ENCODE measurements at places on chromosomes 16 and 17.

GRCh38 chr17:77873500-77874302 is 84.8 kb upstream of the TNRC6C start:
- DNase-seq, result no peak

DNA sequence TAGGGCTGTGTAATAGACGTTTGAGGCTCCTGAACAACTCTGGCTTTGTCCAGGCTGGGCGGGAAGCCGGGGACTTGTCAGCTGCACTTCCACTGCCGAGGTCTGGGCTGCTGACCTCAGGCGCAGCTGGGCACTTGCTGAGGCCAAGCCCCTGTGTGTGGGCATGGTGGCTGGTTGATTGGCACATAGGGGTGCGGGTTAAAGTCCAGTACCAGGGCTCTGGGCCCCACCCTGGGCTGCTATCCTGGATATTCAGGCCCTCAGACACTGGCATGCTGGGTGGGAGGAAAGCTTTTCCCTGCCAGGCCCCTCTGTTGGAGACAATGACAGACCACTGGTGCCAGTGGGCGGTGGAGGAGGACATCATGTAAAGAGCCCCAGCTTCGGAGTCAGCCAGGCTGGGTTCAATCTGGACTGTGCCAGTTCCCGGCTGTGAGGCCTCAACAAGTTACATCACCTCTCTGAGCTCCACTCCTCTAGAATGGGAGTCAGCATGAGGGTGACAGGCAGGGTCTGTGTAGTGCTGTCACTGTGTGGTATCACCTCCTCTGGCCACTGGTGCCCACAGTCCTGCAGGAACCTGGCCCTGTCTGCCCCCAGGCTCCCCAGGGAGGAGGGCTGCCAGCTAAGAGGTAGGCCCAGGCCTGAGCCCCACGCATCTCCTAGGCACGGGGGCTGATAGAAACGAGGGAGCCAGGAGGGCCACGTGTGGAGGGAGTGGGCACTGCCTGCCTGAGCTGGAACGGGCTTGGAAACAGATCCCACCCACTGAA is 42.5 kb downstream of the PSME3IP1 start:
- DNase-seq, result no peak

DNA sequence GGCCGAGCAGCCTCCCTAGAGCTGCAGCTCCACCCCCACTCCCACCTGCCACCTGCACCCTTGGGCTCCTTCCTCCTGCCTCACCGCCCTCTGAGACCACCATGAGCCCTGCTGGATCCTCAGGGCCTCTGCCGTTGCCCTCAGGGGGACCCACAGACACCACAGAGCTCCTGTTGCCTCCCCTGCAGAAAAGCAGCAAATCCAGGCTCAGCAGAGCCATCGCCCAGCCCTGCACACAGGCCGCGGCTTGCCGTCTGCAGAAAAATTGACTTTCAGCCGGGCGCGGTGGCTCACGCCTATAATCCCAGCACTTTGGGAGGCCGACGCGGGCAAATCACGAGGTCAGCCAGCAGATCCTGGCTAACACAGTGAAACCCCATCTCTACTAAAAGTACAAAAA is 7.0 kb upstream of the PPP1R27 start:
- DNase-seq, result no peak

- peak; percentile 55 for DNase-seq
Observed at GRCh38 chr17:41812381-41813151, at the start of gene FKBP10. FKBP10 (plus strand) TSS chr17:41813004; CDS start chr17:41813035, 31 bp downstream.

DNA sequence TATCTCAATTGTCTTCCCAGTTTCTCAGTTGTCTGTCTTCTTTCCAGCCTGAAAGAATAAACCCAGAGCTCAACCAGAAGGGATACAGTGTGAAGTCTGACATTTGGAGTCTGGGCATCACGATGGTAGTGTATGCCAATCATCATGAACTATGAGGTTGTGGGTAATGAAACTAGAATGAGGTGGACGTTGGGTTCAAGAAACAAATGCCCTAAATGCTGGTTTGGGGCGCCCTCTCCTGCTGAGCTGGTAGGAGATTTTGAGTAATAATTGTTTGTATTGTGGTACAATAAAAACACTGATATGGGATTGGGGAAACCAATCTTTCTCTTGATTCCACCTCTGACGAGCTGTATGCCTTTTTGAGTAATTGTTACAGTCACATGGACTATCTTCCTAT is 110.4 kb downstream of the MAP2K6 start:
- DNase-seq, result no peak

GRCh38 chr17:72452286-72453173 is 331.7 kb downstream of the SOX9 start:
- no peak for DNase-seq

DNA sequence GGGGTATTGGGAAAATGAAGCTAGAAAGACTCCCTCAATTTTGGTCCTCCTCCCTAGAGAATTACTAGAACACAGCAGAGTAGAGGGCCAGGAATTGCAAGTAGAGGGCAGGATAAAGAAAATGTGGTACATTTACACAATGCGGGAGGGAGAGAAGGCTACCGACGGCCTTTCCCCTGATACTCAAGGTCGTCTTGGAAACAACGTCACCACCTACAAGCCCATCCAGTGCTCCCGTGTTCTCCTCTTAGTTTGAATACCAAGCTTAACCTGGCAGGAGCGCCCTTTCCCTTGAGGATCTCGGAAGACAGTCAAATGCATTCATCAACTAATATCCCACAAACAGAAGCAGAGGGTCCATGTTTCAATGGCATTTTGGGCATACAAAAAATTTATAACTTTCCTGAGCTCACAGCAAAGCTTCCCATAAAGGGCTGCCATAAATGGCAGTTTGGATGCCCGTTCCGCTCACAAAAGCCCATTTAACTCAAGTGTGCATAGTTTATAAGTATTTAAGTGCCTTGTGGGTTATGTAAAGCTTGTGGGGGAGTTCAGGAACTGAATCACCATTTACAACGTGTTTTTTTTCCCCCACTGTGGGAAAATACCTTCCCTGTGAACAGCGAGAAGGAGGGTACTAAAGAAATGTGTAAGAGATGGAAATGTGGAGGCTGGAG is 414.6 kb downstream of the SLC39A11 start:
- DNase-seq, result no peak

GRCh38 chr16:84735849-84736586 is 36.2 kb downstream of the USP10 start:
- peak; percentile 79 for DNase-seq

- DNase-seq, result no peak
Observed at GRCh38 chr17:40895106-40895730, 10.2 kb upstream of the KRT20 start.

DNA sequence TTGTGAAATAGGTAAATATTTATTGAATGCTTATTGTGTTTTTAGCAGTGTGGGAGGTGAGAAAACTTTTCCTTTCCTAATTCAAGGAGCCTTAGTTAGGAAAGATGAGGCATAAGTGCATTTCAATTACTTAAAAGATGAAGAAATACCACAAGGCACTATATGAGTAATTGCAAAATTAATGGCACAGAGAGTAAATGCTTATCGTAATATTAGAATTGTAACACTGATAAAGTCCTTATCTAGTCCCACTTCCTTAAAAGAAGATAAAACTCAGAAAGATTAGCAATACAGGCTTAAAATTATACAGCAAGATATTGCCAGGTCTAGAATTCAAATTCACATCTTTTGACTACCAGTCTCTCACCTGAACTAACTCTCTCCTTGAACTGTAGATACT is 232.6 kb upstream of the TBX2 start:
- DNase-seq, result no peak

GRCh38 chr17:18218756-18219415 is 6.5 kb upstream of the LLGL1 start:
- no peak for DNase-seq

GRCh38 chr16:53773150-53773846 is 69.3 kb downstream of the FTO start:
- DNase-seq, result peak; percentile 68

DNA sequence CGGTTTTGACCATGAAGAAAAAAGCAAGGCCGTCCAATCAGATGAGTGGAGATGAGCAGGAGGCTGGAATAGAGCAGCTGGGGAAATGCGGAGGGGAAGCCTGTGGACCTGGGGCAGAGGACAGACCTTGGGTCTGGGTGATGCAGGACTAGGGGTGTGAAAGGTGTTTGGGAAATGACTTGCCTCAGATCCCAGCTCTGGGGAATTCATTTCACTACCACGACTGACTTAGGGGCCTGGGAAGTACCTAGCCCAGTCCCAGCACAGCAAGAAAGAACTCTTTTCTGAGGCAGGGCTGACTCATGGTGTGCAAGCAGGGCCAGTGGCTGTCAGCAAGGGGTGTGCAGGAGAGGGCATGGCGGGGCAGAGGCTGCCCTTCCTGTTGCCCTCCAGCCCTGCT is 14.8 kb downstream of the DNAI2 start:
- no peak for DNase-seq

Measured in colonic mucosa (tissue), 4 donors.